ENCODE measurements at places on chromosomes 1 and 21. TPM values are rescaled to one million over a fixed set of nuclear protein-coding genes. Genes with fewer than 3 reads are reported as not detected.

RAB25 gene
- not detected for total RNA-seq

DNA sequence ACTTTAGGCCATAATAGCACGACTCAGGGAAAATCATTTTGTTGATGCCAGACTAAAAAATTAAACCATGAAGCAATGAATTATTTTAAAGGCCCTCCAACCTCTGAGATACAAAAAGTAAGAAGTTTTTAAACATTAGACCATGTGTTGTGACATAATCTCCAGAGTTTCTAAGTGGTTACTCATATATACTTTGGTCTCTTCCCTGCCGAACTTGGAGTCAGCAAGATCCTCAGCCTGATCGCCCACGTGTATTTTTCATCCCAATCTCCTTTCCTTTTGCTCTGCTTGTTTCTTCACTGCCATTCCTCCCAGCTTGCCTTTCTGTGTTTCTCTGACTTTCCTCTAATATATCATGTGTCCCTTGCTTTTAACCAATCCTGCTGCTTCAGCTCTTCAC, 3.8 kb downstream of the ARV1 start:
- DNase-seq = no peak

DNA sequence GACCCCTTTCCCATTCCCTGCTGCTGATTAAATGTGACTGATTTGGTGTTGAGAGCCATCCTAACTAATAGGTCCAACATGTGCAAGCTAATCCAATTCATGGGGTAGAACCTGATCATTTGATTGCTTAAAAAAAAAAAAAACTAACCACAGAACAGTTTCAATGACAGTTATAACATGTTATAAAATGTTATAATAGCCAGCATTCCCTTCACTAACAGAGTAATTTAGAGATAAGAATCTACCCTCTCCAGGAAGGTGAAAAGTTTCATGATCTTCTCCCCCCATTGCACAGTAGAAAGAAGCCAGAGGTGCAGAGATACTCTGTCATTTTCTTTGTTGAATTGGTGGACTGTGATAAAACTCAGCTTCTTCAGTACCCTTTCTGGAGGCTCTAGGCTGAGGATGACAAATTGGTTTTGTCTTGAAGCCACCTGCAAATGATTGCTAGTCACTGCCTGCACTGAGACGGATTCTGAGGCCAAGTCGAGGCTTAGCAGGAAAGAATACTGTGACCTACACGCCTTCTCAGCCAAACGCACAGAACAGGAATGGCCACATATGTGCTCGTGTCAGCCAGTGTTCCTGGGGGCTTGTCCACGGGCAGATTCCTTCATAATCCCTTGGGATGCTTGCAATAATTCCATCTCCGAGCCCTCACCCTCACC, 215.7 kb upstream of the IRF2BP2 start:
- no peak for DNase-seq

LCE6A gene
- total RNA-seq = not detected

DNA sequence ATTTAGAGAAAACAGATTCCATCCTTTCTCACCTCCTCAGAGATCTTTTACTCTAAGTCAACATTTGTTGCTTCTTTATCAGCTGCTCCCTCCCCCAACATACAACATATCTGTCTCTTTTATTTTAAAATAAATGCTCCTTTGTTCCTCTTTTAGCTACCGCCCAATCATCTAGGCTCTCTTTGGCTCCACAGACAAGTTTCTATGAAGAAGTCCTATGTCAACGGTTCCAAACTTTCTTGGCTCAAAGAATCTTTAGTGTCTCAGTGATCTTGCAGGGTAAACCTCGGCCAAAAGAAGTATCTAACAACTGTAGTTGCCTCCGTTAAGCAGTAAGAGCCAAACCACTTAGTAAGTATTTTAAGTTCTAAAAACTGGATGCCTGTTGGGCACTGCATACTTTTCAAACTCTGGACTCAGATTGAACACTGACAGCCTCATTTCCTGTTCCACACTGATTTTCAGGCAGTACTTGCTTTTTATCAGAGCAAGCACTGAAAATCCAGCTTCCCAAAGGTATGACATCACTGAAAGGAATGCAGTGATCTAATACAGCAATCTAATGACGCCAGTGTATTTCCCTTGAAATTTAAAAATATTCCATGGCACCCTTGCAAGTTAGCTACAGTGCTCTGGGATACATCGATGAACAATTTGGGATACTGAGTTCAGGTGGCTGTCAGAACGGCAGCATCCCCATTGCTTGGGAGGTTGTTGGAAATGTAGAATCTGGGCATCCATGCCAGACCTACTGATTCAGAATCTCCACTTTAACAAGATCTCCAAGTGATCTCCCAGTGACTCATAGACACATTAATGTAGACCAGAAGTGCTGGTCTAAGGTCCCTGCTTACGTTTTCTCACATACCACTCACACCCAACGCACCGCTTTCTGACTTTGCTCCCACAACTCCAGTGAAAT, 26.8 kb downstream of the EGLN1 start:
- DNase-seq = no peak

GRCh38 chr1:201253411-201253810, 29.9 kb upstream of the PKP1 start:
- no peak for DNase-seq

- no peak for DNase-seq
Observed at GRCh38 chr1:230863449-230863848, 4.9 kb downstream of the C1orf198 start.

Measured in heart right ventricle (tissue), 16 donors.